ENCODE measurements at places on chromosomes 12 and 14. TPM values are rescaled to one million over a fixed set of nuclear protein-coding genes. Genes with fewer than 3 reads are reported as not detected.

DNA sequence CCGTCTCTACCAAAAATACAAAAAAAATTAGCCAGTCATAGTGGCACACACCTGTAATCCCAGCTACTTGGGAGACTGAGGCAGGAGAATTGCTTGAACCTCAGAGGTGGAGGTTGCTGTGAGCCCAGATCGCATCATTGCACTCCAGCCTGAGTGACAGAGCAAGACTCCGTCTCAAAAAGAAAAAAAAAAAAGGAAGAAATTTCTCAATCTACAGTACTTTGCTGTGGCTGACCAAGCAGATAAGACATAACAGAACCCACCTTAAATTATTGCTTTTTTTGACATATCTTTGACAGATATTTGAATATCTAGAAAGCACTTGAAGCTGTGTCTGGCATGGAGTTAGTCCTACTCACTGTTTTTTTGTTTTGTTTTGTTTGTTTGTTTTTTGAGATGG is 34.9 kb upstream of the HNF1A start:
- DNase-seq: no peak

- no peak for DNase-seq
Measured at GRCh38 chr12:128932521-128932920, 79.2 kb downstream of the GLT1D1 start.

- DNase-seq: peak; percentile 37
Measured at GRCh38 chr14:103141117-103141796, 18.0 kb downstream of the TNFAIP2 start.

GRCh38 chr14:68042586-68043210 is 223.1 kb downstream of the RAD51B start:
- DNase-seq: no peak

- no peak for DNase-seq
Measured at GRCh38 chr14:39006721-39007410, 96.2 kb downstream of the SEC23A start.

- no peak for DNase-seq
Measured at GRCh38 chr12:447141-447540, 12.6 kb upstream of the B4GALNT3 start.

Gene TAS2R9
- not detected for total RNA-seq

Gene TEAD4
- total RNA-seq: 28.6 TPM

Gene SPIC
- not detected for total RNA-seq

Gene RBP5
- 3.2 TPM for total RNA-seq
